Prostate gland (tissue), 2 donors: ENCODE measurements at places on chromosomes 1 and 21. TPM values are rescaled to one million over a fixed set of nuclear protein-coding genes. Genes with fewer than 3 reads are reported as not detected.
A peak's percentile ranks its signal among the peaks of the same experiment; 100 is the strongest.

DNA sequence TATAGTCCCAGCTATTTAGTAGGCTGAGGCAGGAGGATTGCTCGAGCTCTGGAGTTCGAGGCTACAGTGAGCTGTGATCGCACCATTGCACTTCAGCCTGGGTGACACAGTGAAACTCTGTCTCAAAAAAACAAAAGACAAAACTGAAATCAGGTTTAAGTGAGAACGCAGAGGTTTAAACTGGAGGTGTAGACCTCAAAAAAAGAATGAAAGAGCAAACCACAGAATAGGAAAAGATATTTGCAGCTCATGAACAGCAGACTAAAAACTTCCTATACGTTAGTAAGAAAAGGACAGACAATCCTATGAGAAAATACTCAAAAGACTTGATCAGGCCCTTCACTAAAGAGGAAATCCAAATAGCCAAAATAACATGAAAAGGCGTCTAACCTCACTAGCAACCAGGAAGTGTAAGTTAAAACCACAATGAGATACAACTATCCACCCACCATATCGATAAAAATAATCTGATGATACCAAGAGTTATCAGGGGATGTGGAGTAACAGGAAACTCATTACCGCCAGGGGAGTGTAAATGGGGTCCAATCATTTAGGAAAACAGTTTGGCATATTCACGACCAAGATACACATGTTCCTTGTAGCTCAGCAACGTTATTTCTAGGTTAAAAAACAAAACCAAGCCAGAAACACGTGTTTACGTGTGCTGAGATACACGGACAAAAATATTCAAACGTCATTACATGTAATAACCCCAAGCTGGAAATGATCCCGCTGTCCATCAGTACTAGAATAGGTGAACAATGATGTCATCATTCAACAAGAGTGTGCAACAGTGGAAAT, 9.8 kb downstream of the TNFRSF9 start:
- DNase-seq, result no peak

DNA sequence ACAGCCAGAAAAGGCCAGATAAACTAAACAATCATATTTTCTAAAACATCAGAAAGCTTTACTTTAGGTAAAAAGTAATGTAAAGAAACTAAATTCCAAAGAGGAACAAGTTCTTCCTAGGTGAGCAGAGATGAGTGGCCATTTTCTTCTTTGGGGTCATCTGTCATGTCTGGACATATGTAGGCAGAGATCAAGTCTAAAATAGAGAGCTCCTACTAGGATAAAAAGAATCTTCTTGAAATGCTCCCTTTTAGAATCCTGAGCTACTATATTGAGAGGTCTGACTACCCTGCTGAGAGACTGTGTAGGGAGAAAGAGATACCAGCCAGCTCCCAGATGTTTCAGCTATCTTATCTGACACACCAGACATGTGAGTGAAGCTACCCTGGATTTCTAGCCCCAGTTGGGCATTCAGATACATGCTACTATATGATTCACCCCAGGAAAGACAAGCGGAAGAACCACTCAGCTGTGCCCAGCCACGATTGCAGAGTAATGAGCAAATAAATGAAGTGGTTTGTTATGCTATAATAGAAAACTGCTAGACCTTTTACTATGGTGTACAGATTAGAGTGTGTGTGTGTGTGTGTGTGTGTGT, 80.1 kb downstream of the TTLL7 start:
- no peak for DNase-seq

CHRM3 gene
- 2.2 TPM for total RNA-seq

- peak; percentile 79 for DNase-seq
Observed at GRCh38 chr1:100354971-100355394, 2.7 kb downstream of the CDC14A start.

GRCh38 chr1:41638086-41639024, 153.9 kb upstream of the EDN2 start:
- DNase-seq, result no peak
